ENCODE measurements at places on chromosomes 11 and 22.

DNA sequence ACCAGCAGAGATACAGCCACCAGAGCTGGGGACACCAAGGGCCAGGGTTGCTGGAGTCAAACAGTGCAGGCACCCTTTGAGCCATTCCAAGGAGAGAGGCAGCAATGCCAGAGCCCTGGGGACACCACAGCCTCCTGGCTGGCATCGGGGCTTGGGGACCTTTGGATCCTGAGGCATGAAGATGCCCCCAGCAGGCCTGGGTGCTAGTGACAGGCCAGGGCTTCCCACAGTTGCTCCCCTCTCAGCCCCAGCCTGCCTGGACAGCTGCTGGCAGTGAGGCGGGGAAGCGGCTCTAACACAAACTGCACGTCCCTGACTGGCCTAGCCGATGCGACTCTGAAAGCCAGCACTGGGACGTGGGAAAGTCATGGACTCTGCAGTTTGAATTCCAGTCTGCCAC is 2.7 kb downstream of the CD5 start:
- DNase-seq: no peak

DNA sequence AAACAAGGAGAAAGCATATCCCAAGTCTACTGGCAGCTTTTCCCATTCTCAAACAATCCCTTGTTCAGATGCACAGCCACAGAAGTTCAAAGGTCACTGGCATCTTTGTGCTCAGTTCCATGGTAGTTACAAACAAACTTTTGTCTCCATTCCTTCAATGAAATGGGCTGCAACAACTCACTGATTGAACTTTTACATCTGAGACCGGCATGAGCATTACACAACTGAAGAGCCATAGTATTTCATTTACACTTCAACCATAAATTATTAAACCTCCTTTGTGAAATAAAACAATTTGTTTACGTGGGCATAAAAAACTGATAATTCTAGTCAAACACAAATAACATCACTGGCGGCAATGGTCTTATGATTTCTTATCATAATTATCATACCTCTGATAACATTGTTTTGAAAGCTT is 67.8 kb upstream of the ARHGAP32 start:
- DNase-seq: no peak

DNA sequence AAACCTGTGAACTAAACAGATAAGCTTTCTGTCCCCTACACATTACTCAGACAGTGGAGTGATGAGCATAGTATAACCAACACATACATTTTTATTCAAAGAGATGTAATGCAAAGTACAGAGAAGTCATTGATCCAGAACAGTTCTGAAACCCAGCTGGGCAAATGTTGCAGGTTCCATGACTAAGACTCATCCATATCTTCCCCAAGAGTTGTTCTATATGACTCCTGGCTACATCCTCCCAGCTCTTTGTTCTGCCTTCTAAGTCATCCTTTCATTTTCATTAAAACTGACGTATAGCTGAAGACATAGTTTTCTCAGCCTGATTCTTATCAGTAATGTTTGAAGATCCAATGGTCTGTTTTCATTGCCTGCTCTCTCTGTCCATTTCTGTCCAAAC is 47.3 kb downstream of the PLAAT5 start:
- DNase-seq: no peak

DNA sequence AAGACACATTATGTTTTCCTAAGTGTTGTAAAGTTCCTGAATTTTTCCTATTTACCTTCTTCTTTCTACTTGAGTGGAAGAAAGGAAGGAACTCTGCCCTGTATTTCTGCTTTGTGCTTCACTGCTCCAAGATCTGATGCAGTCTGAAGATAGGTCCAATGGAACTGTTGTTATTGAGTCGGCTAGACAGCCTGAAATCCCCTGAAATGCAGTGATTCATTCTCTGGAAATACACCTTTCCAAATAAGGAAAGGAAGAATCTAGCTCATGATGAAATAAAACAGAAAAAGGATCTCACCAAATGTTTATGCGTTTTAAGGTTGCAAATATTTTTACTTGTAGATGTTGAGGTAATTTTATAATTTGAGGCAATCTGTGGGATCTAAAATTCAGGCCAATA is 322.8 kb downstream of the GUCY1A2 start:
- DNase-seq: no peak

GRCh38 chr11:1530686-1531448 is 41.2 kb downstream of the DUSP8 start:
- no peak for DNase-seq

DNA sequence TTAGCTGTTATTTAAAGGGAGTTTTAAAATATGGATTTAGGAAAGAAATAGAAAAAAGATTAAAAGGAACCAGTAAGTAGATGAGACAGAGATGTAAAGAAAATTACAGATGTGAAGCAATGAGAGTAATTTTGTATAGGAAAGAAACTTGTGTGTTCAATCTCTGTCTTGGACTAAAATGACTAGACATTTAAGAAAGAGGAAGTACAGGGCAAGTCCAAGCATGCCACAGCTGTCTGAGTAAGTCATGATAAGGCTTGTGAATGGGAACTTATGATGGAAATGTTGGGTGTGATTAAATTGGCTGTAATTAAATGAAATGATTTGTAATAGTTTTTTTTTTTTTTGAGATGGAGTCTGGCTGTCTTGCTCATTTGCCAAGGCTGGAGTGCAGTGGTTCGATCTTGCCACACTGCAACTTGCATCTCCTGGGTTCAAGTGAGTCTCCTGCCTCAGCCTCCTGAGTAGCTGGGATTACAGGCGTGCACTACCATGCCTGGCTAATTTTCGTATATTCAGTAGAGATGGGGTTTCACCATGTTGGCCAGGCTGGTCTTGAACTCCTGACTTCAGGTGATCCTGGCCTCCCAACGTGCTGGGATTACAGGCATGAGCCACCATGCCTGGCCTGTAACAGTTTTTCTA is 5.9 kb upstream of the ACY3 start:
- DNase-seq: no peak

GRCh38 chr11:1829039-1829820 is 5.6 kb upstream of the SYT8 start:
- no peak for DNase-seq

Measured in cerebellum (tissue), 4 donors.